ENCODE measurements at places on chromosomes 16 and 17.
A peak's percentile ranks its signal among the peaks of the same experiment; 100 is the strongest.

DNA sequence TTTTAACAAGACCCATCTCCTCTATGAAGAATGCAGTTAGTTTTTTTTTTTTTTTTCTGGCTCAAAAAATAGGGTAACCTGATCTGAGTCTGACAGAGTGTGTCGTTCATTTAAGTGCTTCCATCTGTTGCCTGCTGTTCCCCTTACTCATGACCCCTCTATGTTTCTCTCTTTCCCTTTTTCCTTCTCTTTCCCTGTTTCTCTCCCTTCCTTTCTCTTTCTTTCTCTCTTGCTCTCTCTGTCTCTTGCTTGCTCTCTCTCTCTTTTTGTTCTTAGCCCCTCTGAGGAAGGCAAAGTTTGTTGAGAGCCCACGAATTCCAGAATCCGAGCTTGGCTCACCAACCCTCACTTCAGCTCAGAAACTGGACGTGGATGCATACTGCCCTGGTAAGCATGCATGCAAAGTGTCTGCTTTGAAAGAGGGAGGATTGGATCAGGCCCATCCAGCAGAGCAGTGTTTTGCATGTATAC lies 185.0 kb downstream of the TANC2 start:
- peak; percentile 39 for DNase-seq

- no peak for DNase-seq
Measured at GRCh38 chr17:21028192-21028591, 14.6 kb downstream of the USP22 start.

- DNase-seq, result no peak
Measured at GRCh38 chr17:50893183-50893993, 27.2 kb upstream of the TOB1 start.

DNA sequence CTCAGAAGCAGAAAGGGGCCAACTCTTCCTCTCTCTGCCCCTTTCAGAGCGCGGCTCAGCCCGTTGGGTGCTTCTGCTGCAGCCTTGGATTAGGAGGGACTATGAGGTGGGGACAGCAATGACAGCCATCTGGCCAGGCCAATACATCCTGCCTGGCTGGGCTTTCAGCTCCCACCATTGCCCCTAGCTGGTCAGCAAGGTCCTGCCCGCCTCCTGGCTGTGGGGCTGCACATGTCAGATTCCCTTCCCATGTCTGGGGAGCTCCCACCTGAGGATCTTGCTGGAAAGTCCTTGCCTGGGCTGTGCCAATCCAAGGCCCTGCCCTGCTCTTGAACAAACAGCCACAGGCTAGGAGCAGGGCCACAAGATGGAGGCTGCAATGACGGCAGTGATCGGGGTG lies 8.3 kb downstream of the TRIM65 start:
- DNase-seq, result no peak

- no peak for DNase-seq
Measured at GRCh38 chr16:88951989-88952388, 25.0 kb downstream of the CBFA2T3 start.

GRCh38 chr17:37089956-37090355 lies 141.2 kb downstream of the AATF start:
- no peak for DNase-seq

- no peak for DNase-seq
Measured at GRCh38 chr17:9702482-9702881, 57.2 kb downstream of the USP43 start.

- no peak for DNase-seq
Measured at GRCh38 chr16:19690196-19690595, 27.8 kb downstream of the KNOP1 start.

GRCh38 chr17:39555368-39555767 lies 52.4 kb downstream of the NEUROD2 start:
- DNase-seq, result no peak

- no peak for DNase-seq
Measured at GRCh38 chr17:496761-497160, 144.2 kb upstream of the RPH3AL start.

- no peak for DNase-seq
Measured at GRCh38 chr17:77449908-77450741, 309.4 kb downstream of the SEC14L1 start.

DNA sequence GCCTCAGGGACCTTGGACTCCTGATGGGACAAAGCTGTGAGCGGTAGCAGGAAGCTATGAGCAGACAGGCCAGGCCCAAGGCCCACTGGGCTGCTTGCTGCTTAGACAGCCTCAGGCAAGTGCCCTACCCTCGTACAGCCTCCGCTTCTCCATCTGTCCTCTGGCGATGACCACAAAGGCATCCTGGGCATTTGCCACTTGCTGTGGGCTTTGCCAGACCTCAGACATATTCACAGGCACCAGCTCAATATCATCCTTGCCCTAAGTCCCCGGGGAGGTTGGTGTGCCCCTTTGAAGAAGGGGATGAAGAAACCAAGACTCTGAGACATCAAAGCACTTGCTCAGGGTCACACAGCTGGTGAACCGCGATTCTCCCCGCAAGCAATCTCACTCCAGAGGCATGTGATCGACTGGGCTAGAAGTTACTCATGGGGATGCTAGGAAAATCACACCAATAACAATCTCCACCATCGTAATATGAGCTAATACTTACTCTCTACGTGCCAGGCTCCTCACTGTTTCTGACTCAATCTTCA lies 21.7 kb downstream of the PPL start:
- DNase-seq, result peak; percentile 86

GRCh38 chr17:21090902-21091618 lies 35.7 kb upstream of the DHRS7B start:
- DNase-seq, result no peak

GRCh38 chr17:21174713-21175112 lies 39.2 kb downstream of the TMEM11 start:
- no peak for DNase-seq

GRCh38 chr16:12110361-12111107 lies 134.0 kb downstream of the SNX29 start:
- no peak for DNase-seq

GRCh38 chr17:77496831-77497577 lies 356.2 kb downstream of the SEC14L1 start:
- DNase-seq, result no peak

DNA sequence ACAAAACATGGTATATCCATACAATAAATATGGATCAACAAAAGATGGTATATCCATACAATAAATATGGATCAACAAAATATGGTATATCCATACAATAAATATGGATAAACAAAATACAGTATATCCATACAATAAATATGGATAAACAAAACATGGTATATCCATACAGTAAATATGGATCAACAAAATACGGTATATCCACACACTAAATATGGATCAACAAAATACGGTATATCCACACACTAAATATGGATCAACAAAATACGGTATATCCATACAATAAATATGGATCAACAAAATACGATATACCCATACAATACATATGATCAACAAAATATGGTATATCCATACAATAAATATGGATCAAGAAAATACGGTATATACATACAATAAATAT lies 8.1 kb downstream of the METTL16 start:
- no peak for DNase-seq
